ENCODE measurements at places on chromosomes 5 and 9.

- peak; percentile 9 for DNase-seq
Observed at GRCh38 chr9:79264041-79264440, 307.7 kb upstream of the TLE4 start.

GRCh38 chr5:24539613-24540012, 105.2 kb downstream of the CDH10 start:
- DNase-seq: peak; percentile 1

GRCh38 chr9:128685636-128686489, 3.2 kb upstream of the SET start:
- DNase-seq: peak; percentile 59

GRCh38 chr5:6291961-6292360, 86.4 kb downstream of the MED10 start:
- no peak for DNase-seq

- DNase-seq: no peak
Observed at GRCh38 chr5:66597183-66597757, 1.1 kb downstream of the MAST4 start.

Data from CD14-positive monocyte (primary cell).